Hindlimb muscle (tissue), 1 donor: ENCODE measurements at places on chromosomes 11 and 22.

- no peak for DNase-seq
Measured at GRCh38 chr11:120256779-120257178, 16.8 kb downstream of the POU2F3 start.

DNA sequence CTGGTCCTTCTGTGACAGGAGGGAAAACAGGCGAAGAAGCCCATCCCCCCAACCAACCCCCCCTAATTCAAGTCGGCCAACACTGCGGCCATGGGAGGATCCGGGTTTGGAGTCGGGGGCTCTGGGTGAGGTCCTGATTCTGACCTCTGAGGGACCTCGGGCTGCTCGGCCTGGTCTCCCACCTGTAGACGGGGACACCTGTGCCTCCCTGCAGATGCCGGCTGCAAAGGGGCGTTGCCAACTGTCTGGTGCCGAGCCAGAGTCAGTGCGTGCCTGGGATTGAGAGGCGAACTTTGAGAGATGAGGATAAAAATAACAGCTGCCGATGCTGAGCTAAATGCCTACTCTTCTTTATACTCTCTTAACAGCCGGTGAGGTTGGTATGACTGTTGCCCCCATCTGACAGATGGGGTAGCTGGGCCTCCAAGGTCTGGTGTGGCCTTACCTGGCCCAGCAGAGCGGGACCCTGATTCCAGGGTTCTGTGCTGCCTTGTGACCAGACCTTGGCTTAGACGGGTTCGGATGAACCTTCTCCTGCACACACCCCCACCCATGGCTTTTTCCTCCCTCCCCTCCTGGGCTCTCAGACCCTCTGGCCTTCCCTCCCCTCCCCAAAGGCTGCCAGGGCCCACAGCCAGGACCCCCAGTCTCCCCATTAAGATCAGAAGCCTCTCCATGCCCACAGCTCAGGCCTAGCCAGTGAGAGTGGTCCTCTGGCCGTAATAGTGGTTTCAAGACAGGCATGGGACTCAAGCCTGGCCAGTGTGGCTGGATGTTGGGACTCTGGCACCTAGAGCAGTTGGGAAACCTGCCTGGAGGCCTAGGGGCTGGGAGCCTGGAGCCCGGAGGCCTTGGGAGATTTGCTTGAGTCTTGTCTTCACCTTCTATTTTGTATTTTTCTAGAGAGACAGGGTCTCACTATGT, 41.7 kb downstream of the KCNJ4 start:
- no peak for DNase-seq

GRCh38 chr11:125390946-125391345, 105.1 kb downstream of the FEZ1 start:
- no peak for DNase-seq

DNA sequence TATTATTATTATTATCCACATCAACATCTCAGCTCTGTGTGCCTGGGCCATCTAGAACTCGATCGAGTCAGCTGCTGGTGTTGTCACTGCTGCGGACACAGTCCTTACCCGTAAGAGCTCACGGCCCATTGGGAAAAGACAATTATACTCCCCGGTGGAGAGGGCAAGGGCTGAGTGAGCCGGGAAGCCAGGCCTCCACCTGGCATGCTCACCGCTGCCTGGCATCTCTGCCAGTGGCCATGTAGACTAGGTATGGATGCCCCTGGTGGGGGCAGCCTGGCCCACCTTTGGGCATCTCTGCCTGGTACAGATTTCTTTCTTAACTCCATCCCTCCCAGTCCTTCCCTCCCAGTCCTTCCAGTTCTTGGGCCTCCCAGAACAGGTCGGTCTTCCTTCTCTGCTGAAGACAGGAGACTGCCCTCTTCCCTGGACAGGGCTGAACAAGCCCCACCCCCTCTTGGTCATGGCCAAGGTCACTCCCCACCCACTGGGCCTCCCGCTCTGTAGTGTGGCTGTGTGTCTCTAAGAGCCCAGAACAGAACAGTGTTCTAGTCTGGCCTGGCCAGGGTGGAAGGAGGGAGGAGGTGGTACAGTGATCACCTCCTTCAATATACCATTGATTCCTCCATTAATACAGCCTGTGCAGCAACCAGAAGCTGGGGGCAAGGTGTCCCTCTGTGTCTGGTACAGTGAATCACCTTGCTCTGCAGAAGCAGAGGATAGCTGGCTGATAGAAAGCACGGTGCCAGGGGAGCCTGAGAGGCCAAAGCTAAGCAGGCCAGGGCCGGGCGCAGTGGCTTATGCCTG, 57.7 kb downstream of the FLRT1 start:
- DNase-seq: no peak

DNA sequence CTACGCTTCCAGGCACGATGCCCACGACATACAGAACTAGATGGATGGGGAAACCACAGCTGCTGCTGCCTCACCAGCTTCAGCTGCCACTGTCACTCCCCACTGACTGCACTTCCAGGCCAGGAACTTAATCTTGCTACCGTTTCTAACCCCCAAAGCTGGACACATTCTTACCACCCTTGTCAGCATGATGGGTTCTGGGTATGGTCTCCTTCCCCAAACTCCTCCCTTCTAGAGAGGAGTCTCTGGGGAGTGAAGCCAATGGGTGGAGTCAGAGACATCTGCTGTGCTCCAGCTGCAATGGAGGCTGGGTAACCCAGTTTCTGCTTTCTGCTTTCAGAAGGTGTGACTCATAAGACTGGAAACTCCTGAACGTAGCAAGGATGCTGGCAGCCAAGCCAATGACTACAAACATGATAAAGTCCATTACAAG, 87.0 kb upstream of the THY1 start:
- DNase-seq: peak; percentile 24

- DNase-seq: no peak
Measured at GRCh38 chr11:27397624-27398399, 34.8 kb upstream of the CCDC34 start.

DNA sequence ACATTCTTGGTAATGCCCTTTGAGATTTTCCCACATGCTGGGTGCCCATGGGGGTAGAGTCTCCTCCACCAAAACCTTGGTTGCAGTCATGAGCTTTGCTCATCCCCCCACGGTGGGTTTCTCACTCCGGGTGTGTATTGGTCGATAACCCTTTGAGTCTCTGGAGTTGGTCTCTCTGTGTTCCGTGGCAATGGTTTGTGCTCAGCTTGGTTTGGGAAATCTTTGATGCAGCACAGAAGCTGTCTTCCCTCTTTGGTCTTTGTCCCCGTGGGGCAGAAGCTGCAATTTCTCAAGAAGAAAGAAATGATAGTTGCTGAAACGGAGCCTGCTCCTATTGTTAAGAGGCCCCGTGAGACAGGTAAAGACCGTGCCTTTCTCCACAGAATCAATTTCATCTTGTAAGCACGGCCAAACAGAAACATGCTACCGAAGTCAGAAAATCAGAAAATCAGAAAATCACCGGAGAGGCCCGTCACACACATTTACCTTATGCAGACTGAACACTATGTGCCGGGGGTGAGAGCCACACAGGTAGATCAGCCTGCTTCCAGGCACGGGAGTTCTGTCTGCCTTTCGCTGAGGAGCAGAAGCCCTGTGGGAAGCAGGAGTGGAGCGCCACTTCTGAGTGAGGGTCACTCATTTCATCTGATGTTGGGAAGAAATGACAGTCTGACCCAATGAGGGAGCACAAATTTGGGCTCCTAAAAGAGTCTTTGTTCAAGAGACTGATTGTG, 186.1 kb downstream of the TBC1D22A start:
- DNase-seq: no peak

- no peak for DNase-seq
Measured at GRCh38 chr22:36328635-36329253, 59.0 kb downstream of the MYH9 start.

DNA sequence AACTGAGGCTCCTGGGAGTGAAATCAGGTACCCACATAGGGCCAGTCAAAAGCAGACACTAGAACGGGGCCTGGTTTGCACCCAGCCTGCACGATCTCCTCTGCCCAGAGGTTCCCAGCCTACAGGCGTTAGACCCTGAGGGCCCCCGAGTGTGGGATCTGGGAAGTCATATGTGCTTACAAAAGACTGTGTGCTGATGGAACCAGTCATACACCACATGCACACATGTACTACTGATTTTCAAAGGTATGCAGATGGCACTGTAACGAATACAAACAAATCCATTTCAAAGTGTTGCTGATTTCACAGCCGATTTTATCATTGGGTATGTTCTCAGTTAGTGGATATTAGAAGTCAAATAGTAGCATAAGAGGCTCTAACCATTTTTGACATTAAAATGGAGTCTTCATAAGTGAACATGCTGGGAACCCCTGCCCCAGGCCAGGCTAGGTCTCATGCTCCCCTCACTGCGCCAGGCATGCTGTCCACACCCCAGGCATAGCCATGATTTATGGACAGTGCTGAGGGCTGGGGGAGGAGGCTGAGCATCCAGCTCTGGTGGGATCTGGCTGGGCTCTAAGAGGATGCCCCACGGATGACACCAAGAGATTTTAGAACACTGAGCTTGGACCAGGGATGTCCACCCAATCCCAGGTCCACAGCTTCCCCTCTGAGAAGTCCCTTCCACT, 38.6 kb upstream of the LRRC32 start:
- DNase-seq: no peak

- DNase-seq: no peak
Measured at GRCh38 chr11:18253233-18253632, 4.8 kb upstream of the SAA2 start.

GRCh38 chr11:104713401-104713800, 184.9 kb downstream of the CASP12 start:
- DNase-seq: no peak

- DNase-seq: no peak
Measured at GRCh38 chr22:50082961-50083461, 2.2 kb downstream of the MLC1 start.

DNA sequence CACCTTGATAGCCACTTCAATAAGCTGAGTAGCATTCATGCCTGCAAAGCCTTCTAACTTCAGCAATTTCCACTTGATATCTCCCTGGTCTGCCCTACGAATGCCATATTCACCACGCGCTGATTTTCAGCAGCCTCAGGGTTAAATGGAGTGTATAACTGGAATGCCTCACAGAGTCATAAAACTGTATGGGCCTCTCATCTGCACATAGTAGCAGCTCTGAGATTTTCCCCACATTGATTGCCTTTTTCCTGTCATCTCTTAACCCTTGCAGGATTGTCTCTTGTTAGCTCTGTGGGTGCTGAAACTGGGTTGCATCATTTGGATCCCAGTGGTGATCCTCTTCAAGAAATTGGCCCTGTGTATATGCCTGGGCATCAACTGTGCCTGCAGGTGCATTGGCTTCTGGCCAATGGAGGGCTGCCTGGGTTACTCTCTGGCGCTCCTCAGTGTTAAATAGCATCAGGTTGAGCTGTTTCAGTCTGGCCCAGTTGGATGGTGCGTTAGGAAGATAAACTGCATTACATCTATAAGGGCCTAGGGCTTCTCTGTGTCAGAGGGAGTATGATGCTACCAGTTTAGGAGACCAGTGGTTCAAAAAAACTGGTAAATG, 17.4 kb upstream of the GLYATL1 start:
- no peak for DNase-seq

- DNase-seq: no peak
Measured at GRCh38 chr11:112584672-112585071, 324.0 kb upstream of the PLET1 start.

GRCh38 chr11:110524238-110524637, 94.5 kb downstream of the FDX1 start:
- DNase-seq: no peak

GRCh38 chr22:35846804-35847203, 129.1 kb downstream of the APOL5 start:
- DNase-seq: no peak

DNA sequence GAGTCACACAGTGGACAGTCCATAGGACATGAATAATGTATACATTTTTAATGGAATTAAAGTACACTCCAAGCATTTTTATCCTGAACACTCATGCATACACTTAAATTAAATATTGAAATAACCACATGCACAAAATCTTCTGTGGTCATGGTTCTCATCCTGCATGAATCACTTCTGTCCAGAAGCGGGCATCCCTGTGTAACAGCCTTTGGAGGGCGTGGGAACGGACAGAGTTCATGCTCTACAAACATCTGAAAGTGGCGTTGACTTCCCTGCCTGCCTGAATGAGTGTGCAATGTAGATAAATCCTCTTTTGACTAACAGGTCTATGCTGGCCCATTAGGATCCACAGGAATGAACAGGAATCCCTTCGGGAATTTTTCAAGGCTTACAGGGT, 780.2 kb downstream of the BRD1 start:
- no peak for DNase-seq

GRCh38 chr11:125315079-125315740, 150.7 kb downstream of the PKNOX2 start:
- no peak for DNase-seq

- no peak for DNase-seq
Measured at GRCh38 chr11:68300076-68300830, 12.1 kb upstream of the LRP5 start.

GRCh38 chr11:244376-244775, 7.6 kb downstream of the PSMD13 start:
- DNase-seq: no peak

GRCh38 chr22:42907404-42908373, 50.6 kb upstream of the ARFGAP3 start:
- DNase-seq: peak; percentile 58

GRCh38 chr11:81497202-81497804, 1236.4 kb downstream of the FAM181B start:
- peak; percentile 12 for DNase-seq

- DNase-seq: no peak
Measured at GRCh38 chr11:58006940-58007339, 16.7 kb upstream of the OR9Q1 start.

- no peak for DNase-seq
Measured at GRCh38 chr11:62193952-62194351, 3.9 kb downstream of the SCGB1D1 start.

DNA sequence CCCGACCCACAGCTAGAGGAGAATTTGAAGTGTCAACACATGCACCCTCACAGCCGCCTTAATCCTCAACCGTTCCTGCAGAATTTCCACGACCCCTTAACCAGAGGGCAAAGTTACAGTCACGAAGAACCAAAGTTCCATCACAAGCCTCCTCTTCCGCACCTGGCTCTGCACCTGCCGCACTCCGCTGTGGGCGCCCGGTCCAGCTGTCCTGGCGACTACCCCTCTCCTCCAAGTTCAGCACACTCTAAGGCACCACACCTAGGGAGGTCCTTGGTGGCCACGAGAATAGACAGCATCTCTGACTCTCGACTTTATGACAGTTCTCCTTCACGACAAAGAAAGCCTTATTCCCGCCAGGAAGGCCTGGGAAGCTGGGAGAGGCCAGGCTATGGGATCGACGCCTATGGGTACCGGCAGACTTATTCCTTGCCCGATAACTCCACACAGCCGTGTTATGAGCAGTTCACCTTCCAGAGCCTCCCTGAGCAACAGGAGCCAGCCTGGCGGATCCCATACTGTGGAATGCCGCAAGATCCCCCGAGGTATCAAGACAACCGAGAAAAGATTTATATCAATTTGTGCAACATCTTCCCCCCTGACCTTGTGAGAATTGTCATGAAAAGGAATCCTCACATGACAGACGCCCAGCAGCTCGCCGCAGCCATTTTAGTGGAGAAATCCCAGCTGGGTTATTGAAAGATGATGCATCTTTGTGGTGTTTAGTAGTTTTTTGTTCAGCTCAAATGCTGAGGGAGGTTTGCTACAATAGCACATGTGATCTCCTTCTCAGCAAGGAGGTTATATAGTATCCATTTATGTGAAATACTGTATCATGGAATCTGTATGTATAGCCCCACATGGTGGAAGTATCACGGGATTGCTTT, 72.1 kb downstream of the ZC3H12C start:
- no peak for DNase-seq

GRCh38 chr11:134223121-134223520, 646 bp downstream of the NCAPD3 start:
- no peak for DNase-seq

- DNase-seq: no peak
Measured at GRCh38 chr11:120001178-120002090, 136.5 kb downstream of the TRIM29 start.
